ENCODE measurements at places on chromosomes 5 and 9. TPM values are rescaled to one million over a fixed set of nuclear protein-coding genes. Genes with fewer than 3 reads are reported as not detected.

GRCh38 chr5:107302441-107302840, 368.3 kb downstream of the EFNA5 start:
- no peak for DNase-seq

- DNase-seq: no peak
Measured at GRCh38 chr5:59107692-59108091, 524.8 kb downstream of the RAB3C start.

DNA sequence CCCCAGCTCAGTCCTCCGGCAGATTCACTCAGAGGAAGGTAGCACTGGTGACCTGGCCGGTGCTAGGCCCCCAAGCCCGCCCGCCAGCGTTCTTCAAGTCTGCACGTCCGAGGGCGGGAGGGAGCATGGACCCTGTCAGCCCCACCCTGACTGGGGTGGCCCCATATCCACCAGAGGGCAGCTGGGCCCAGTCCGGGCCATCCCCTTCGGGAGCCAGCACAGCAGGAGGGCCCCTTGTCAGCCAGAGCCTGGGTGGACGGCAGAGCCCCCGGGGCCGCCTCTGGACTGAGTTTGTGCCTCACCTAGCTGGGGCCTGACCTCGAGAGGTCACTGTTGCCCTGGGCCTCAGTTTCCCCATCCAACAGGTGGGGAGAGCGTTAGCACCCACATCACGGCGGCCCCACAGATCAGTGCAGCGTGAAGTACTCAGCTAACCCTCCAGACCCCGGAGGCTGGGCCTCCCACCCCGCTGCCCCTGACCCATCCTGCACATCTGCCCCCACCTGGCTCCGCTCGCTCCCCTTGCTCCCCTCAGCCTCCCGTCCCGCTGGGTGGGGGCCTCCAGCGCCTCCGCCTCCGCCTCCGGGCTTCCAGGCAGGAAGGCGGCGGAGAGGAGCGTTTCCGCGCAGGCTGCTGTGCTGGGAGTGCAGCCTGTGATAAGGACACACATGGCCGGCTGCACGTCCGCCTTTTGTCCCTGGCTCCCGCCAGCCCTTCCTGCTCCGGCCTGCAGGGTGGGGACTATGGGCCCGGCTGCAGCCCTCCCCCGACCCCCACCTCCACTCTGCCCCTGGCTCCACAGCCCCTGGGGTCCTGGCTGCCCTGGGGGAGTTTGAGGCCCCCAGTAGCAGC, 16.6 kb upstream of the EGFL7 start:
- DNase-seq: no peak

DNA sequence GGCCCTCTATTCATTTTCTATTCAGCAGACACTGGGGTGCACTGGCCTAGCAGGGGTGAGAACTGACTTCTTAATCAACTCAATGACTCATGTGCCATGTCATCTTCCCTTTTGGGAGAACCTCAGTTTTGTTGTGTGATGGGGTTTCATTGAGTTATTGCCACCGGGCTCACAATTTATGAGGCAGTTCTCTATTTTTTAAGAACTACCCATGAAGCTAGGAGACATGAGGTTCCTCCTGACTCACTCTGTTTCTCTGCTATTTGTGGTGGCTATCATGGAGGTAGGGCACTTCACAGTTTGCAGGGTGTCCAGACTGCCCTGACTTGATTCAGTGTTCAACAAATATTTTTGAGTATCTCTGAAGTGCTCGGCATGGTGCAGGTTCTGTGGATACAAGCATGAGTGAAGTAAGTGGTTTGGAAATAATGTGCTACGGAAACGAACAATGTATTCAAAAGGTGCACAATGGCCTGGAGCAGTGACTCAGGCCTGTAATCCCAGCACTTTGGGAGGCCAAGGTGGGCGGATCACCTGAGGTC, 39.3 kb downstream of the SPARC start:
- DNase-seq: no peak

SLC36A2 gene
- 0.62 TPM for polyA plus RNA-seq

DNA sequence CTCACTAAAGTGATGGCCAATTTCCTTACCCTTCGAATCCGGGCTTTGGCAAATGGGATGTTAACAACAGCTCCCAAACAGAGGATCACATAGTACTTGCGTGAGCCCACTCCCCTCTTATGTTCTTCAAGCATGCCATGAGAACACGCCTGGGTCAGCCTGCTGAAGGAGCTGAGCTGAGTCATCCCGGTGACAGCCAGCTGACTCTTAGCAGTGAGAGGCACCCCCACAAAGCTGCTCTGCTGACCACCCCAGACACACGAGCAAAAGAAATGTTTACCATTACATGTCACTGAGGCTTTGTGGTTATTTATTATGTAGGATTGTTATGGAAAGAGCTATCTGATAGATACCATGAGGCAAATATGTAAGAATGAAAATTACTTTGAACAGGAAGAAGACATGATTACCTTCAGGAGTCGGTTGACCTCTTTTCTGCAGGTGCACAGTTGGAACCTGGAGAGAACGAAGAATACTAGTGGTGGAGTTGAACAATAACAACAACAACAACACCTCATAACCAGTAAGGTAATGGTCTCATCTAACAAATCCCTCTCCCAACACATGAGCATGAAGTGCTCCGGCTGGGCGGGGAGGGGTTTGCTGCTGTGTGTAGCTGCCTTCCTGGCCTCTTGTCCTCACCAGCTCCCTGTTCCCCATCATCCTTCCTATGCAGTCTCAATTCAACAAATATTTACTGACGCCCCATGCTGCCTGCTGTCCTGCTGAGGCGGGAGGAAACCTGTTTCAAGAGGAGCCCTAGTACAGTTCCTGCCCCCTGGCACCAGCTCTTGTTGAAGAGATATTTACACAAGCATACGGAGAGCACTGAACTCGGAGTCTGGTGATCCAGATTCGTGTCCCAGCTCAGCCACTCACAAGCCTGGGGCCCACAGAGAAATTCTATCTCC, 69.4 kb upstream of the LHFPL2 start:
- DNase-seq: no peak

- no peak for DNase-seq
Measured at GRCh38 chr5:150361301-150361700, 3.8 kb downstream of the TCOF1 start.

DNA sequence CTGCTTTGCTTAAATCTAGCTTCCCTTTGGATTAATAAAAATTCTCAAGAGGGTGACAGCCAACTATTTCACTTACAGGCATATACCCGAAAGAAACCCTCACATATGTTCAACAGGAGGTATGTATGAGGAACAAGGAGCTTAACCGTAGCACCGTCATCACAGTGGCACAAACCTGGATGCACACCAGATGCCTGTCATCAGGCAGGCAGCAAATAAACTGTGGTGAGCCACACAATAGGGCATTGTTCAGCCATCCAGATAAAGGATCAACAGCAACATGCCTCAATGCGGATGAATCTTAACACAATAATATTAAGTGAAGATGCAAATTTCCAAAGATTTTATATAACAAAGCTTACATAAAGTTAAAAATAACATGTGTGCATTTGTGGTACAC, 5.5 kb upstream of the TNFSF15 start:
- DNase-seq: no peak

ROPN1L gene
- not detected for polyA plus RNA-seq

FAXDC2 gene
- 14.0 TPM for polyA plus RNA-seq

GRCh38 chr5:82635561-82636288, 357.6 kb upstream of the RPS23 start:
- no peak for DNase-seq

DNA sequence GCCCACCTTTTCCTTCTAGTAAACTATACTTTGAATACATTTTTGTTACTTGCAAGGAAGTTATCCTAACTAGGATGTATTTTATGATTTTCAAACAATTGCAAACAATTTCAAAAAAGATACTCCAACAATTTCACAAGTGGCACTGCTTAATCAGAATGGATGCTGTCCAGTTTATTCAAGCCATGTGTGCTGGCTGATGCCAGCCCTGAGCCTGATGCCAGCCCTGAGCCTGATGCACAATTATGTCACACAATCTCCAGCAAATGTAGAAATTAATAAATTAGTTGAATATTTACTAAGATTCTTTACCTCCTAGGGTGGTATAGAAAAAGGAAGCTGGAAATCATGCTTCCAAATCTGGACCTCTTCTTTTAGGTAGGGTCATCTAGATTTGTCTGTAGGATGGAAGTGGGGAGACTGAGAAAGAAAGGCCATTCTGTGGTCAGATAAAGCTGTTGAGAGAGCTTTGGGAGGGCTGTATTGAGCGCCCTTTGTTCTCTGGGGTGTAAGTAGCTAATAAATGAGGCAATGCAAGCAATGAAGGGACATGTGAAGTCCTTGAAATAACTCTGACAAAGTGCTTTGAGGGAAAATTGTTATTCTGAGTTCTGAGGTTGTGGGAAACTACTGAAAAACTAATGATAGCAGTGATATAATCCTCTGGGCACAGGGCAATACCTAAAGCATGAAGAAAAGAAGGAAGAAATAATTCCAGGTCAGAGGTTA, 5.8 kb upstream of the C6 start:
- no peak for DNase-seq

DNA sequence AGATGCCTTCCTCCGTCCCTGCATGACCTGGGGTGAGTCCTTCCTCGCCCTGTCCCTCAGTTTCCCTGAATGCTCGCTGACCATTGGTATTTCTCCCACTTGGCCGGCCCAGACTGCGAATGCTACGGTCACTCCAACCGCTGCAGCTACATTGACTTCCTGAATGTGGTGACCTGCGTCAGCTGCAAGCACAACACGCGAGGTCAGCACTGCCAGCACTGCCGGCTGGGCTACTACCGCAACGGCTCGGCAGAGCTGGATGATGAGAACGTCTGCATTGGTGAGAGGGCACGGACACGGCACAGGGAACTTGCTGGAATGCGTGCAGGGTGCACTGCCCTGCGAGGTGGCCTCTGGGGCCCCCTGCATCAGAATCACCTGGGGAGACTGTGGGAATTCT, 77.1 kb downstream of the NTNG2 start:
- DNase-seq: no peak

SLC6A7 gene
- 0.30 TPM for polyA plus RNA-seq

- no peak for DNase-seq
Measured at GRCh38 chr9:101326035-101326434, 58.8 kb downstream of the BAAT start.

- no peak for DNase-seq
Measured at GRCh38 chr9:114981063-114981462, 50.7 kb upstream of the TNFSF8 start.

SLCO6A1 gene
- 0.48 TPM for polyA plus RNA-seq

DNA sequence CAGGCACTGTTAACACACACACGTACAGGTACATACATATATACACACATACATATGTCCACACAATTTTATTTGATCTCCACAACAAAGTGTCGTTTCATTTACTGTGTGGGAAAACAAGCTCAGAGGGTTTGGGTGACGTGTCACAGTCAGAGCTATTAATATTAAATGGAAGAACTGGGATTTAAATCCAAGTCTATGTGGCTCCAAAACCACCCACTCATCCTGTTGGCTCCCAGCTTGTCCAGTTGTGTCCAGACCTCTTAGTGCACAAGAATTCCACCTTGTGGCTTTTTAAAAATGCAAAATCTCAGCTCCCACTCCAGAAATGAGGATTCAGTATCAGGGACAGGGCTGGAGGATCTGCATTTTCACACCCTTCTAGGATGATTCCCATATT, 52.3 kb upstream of the PTPDC1 start:
- DNase-seq: no peak

DNA sequence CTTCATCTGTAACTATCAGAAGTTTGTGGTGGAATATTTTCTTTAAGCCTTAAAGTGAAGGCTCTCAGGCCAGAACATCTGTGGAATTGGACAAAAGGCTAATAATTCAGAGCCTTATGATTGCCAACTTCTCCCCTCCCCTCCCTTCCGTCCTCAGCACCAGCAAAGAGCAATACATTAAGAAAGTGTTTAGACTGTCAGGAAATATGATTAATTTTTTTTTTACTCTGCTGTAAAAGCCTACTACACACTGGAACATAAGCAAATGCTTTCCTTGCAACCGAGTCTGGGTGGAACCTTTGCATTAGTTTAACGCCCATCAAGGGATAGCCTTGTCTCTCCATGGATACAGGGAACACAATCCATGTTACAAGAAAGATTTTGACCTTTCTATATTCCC, 110.3 kb upstream of the TARS1 start:
- peak; percentile 73 for DNase-seq

DNA sequence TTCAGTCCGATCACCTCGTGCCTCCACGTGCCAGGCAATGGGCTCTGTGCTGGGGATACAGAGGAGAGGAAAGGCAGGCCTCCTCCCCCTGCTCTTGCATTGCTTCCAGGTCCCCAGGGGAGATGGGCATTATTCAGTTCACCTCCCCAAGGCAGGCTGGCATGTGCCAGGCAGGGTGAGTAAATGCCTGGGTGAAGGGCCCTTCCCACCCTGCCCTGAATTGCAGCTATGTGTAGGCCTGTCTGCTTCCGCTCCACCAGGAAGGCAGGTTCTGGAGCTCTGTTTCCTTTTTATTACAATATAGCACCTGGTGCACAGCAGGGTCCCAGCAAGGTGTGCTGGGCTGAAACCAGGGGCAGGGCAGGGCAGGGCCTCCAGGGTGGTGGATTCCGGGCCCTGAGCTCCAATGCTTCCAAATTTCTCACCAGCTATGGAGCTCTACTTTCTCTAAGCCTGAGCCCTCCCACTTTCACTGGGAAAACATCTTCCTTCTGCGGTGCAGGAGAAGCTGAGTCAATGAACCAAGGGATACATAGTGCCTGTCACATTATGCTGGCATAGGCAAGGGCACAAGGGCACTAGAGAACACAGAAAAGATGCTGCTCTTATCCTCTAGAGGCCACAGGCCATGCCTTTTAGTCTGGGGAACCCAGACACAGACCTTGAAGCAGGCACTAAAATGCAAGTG, 42.0 kb downstream of the SHB start:
- DNase-seq: no peak

FYB1 gene
- 1.7 TPM for polyA plus RNA-seq

- no peak for DNase-seq
Measured at GRCh38 chr5:147339313-147339712, 104.5 kb downstream of the STK32A start.

PCDHA9 gene
- not detected for polyA plus RNA-seq

DNA sequence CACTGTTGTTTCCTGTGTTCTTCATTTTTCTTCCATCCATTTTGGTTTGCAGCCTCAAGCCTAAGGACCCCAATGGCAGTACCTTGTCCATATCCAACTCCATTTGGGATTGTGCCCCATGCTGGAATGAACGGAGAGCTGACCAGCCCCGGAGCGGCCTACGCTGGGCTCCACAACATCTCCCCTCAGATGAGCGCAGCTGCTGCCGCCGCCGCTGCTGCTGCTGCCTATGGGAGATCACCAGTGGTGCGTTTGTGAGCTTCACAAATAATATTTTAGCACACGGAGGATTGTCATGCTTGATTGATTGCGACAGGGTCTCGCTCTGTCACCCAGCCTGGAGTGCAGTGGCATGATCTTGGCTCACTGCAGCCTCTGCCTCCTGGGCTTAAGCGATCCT, 136.8 kb downstream of the TLE4 start:
- no peak for DNase-seq

DNA sequence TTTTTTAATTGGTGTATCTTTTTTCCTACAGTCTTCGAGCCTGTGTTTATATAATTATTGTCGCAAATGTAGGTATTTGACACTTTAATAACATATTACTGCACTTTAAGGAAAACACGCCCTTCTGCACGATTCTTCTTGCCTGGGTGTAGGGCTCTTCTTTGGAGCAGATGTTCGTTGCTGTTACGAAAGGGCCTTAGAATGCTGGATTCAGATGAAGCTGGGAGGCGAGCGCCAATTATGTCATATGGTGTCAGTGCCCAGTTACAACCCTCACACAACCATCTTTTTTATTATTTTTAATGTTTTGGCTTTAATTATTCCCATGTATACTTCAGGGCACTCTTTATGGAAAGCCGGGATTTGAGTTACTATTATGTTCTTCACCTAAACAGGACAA, 553.0 kb downstream of the EBF1 start:
- no peak for DNase-seq
